Thyroid gland (tissue), 4 donors: ENCODE measurements at places on chromosomes 5 and 9. TPM values are rescaled to one million over a fixed set of nuclear protein-coding genes. Genes with fewer than 3 reads are reported as not detected.

DNA sequence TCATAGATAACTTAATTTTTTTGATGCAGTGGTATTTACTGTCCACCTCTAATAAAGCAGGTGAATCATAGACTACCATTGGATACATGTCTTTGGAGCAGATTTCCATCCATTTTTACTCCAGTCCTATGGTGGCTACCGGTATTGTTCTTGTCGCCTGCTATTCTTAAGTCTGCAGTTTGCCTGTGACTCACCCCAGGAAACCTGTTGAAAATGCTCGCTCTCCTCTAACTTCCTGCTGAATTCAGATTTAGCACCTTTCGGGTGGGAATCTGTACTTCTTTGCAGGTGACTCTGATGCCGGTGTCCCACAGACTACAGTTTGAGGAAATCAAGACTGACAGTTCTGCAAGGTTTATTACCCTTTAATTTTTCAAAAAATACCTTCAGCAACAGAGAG is 58.8 kb upstream of the DHFR start:
- DNase-seq = no peak

Gene TNC
- total RNA-seq = 21.8 TPM

DNA sequence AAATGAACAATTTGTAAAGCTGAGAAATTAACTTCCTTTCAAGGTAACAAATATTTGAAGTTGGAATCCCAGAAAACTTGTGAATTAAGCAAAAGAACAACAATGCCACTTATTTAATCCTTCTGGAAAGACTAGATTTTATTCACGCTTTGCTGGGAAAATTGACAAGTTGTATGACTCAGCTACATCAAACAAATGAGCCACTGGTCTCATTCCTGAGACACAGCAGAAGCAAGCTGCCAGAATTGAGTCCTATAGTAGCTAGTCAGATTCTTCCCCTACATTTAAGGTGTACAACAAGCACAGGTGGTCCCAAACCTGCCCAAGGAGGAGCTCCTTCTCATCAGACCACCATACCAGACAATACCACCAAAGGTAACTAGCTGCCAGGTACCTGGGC is 280.7 kb downstream of the SPOCK1 start:
- peak; percentile 18 for DNase-seq

GRCh38 chr9:121727295-121728020 is 76.0 kb downstream of the DAB2IP start:
- peak; percentile 39 for DNase-seq

Gene MAN1B1
- total RNA-seq = 69.7 TPM

GRCh38 chr5:146699664-146700418 is 178.7 kb downstream of the PPP2R2B start:
- DNase-seq = no peak

Gene INSL6
- total RNA-seq = not detected

DNA sequence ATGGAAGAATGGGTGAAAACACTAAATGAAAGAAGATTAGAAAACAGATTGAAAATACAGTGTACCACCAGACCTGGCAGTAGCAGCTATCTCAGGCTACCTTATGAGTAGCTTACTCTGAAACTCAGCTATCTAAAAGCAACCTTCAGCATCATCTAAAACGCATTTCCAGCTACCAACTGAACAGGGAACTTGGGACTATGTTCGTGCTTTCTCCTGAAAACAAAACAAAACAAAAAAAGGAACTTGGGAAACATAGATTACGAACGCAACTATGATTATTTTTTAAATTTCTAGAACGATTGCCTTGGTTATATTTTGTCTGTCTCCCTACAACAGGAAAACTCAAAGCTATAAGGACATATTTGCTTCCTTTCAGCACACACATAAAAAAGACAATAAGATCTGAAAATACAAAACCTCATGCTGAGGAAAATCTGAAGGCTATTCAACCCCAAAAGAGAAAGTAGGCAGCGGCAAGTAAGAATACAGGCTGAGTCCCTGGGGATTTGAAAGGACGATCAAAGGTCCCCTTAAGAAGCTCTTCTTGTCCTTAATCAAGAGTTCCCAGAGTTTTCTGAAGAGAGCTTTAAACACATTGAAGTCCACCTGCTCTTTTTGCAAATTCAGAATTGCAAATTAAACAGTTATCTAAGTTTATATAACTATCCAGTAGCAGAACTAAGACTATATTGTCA is 53.4 kb downstream of the OR2K2 start:
- DNase-seq = no peak

GRCh38 chr5:92468295-92468694 is 1085.2 kb upstream of the ARRDC3 start:
- DNase-seq = no peak

GRCh38 chr5:111066261-111066938 is 5.1 kb upstream of the TSLP start:
- DNase-seq = no peak

DNA sequence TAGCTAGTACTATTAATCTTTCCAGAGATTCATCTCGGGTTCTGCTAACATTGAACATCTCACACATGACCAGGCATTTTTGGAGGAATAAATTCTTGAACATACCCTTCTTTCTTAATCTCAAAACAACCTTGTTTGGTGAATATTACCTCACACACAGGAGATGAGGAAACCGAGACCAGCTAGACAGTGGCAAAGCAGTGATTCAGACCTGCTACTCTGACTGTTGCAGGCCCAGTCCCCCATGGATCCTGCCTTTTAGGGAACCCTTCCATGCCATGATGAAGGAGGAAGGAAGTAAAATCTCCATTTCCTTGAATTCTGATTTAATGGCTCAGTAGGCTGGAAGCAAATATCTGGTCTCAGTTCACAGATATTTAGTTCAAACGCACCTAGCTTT is 2.6 kb downstream of the PCSK5 start:
- DNase-seq = no peak

Gene MPDZ
- 48.9 TPM for total RNA-seq

DNA sequence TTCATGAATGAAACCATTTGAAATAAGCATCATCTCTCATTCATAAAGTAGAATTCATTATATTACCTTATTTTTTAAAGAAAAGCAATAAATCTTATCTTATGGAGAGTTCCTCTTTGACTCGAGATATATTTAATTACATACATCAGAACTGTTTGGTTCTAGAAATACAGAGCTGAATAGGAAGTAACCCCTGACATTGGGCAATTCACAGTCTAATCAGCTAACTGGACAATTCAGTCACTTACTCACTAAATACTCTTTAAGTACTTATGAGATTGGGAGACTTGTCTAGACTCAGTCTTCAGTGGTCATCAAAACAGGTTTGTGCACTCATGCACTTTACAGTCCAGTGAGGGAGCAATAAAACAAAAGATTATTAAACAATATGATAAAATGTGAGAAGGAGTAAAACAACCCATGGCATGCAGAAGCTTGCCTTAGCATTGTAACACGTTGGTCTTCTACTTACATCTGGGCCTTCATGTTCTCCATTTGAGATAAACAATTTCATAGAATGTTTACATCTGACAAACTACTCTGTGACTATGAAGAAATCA is 11.5 kb upstream of the FBXO38 start:
- no peak for DNase-seq

DNA sequence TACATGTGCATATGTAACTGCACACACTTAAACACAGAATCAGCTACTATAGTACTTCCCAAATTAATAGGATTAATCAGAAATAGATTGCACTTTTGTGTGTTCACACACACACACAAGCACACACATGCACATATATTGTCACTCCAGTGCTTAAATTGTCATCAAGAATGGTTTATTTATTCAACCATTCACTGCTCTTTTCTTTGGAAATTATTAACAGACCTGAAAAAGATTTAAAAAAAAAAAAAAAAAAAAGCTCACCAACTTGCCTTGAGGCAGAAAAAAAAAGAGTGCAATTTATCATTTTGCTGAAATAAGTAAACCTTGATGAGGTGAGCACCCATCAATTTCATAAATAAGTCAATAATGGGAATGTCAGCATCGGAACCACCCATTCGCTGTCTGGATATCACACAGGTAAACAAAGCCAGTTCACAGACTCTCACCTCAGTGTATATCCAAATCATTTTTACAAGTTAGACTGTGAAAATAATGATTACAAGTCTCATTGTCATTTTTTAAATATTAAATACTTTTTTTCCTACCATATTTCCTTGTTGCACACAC is 562.8 kb downstream of the BNC2 start:
- DNase-seq = no peak

DNA sequence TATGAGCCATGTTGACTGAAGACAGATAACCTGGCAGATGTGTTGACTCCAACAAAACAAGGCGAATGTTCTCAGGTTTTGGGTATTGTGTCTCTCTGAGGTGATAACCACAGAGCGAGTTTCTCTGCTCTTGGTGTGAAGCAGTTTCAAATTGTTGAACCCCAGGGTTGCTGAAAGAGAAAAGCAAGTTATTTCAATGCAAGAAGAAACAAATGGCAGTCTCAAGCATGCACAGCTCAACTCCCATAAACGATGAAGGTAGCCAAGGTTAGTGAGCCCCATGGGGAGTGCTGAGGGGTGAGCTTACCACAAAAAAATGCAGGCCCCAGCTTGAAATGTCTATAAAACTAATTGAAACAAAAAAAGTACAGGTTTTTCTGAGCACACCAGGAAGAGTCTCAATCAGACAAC is 220.8 kb upstream of the DAPK1 start:
- no peak for DNase-seq

DNA sequence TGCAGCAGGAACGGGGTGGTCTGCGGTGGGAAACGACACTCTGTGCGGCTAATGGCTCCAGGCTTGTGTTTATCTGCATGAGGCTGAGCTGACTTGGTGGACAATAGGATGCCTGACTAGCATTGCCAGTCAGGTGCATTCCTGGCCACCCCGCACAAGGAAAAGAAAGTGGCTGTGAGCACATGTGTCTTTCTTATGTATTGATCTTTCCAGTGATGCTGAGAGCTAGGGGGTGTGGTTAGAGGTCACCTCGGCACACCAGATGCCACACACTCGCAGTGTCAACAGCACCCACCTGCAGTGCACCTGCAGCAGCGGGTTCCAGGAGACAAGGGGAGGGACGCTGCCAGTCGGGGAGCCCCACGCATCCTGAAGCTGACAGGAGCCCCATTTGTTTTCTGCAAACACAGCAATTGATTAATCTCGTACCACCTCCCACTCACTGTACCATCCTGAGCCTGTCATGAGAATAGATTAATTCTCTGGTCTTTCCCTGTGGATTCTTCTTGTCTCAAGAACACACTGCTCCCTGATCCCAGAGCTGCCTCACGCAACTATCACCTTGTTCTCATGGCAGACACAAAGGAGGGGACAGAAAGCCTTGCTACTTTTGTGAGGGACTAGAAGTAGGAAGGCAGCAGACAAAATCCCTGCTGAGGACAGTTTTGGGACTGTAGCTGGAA is 251.7 kb upstream of the WWC1 start:
- DNase-seq = no peak

DNA sequence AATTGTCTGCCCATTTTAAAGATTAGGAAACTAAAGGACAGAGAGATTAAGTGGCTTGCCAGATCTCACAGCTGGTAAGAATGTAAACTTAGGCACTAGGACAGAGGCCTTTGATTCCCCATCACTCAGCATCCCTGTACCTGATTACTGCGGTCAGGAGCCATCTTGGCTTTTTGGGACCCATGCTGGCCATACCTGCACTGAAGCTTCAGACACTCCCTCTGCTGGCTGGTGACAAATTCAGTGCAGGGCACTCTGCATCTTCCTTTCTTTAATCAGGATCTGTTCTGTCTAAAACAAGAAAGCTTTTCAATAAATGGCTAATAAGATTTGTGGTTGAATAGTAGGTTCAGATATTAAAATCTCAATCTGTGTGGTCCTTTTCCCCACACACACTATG is 215.5 kb upstream of the RORB start:
- no peak for DNase-seq

- no peak for DNase-seq
Measured at GRCh38 chr5:59173578-59173977, 590.7 kb downstream of the RAB3C start.

Gene ARHGEF37
- 5.6 TPM for total RNA-seq

Gene SCGB3A2
- total RNA-seq = not detected

DNA sequence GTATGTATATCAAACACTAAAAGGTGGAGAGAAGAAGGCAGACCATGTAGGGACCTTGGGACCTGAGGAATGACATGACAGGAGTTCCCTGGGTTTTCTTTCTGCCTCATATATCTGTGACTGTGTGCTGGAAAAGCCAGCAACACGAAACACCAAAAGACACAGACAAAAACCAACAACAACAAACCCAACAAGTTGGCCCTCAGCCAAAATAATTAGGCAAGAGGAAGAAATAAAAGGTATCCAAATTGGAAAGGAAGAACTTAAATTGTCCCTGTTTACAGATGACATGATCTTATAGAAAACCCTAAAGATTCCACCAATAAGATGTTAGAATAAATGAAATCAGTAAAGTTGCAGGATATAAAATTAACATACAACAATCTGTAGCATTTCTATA is 21.7 kb downstream of the ABO start:
- no peak for DNase-seq

Gene EHMT1
- total RNA-seq = 99.5 TPM

GRCh38 chr5:132087176-132087575 is 13.6 kb downstream of the CSF2 start:
- no peak for DNase-seq

- DNase-seq = no peak
Measured at GRCh38 chr9:129250786-129251185, 72.7 kb upstream of the IER5L start.

- no peak for DNase-seq
Measured at GRCh38 chr5:43233946-43234345, 41.9 kb downstream of the NIM1K start.
